ENCODE measurements at places on chromosomes 2 and 18.

DNA sequence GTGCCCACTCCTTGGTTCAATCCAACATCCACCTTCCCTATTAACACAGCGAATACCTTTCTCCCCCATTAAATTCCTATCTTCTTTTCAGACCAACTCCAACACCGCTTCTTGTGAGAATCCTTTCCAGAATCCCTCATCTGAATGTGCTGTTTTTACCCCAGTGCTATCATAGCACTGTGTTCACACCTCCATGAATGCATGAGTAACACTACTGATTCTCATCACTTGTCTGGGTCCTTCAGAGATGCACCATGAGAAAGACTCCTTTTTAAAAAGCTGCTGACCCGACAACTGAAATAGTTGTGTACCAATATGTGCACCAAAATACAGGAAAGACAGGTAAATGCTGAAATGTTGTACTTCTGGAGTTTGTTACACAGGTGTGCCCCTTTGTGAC lies 18.8 kb downstream of the MGAT4A start:
- DNase-seq, result no peak

DNA sequence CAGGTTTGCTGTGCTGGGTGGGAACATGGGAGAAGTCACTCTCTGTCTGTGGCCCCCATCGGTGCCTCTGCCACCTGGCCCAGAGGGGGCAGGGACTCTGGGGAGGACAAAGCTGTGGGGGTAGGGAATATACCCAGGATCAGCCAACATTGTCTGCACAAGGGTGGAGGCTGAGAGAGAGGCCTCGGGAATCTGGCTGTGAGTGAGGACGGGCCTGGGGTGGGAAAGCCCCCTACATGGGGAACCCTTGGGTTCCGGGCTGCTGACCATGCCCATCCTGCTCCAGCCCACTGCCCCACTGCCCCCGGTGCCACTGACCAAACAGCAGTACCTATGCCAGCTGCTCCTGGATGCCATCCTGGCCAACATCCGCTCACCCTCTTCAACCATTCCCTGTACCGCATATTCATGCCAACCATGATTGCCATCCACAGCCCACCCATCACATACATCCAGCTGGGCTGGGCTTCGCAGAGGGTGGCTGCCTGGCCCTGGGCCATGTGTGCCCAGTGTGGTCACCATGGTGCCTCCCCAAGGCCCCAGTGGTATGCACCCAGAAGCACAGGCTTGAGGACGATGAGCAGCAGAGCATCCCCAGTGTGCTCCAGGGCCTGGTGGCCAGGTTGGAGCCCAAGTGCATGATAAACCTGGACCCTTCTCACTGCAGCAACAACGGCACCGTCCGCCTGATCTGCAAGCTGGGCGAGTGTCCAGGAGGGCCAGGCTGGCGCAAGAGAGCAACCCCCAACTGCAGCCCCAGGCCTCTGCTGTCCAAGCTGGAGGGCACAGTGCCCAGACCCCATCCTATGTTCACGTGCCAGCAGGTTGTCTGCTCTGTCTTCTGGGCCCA lies 6.9 kb upstream of the POTEF start:
- DNase-seq, result no peak

GRCh38 chr2:65142515-65142914 lies 12.6 kb upstream of the RAB1A start:
- peak; percentile 26 for DNase-seq

- no peak for DNase-seq
Measured at GRCh38 chr2:4995466-4995865, 696.7 kb upstream of the SOX11 start.

DNA sequence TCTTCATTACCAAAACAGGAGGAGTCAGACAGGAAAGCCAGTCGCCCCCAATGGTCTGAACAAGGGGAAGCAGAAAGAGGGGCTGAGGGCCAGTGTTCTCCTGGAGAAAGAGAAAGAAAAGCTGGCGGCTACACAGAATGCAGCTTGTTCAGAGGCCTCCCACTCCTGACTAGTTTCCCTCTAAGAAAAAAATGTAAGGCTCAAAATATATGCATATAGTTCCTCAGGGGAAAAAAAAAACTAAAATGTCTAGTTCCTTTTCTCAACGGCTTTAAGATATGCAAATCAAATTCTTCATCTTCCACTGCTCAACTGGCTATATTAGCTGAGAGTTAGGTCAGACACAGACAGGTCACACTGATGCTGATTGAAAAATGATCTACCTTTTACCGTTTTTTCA lies 18.6 kb downstream of the MBOAT2 start:
- no peak for DNase-seq

DNA sequence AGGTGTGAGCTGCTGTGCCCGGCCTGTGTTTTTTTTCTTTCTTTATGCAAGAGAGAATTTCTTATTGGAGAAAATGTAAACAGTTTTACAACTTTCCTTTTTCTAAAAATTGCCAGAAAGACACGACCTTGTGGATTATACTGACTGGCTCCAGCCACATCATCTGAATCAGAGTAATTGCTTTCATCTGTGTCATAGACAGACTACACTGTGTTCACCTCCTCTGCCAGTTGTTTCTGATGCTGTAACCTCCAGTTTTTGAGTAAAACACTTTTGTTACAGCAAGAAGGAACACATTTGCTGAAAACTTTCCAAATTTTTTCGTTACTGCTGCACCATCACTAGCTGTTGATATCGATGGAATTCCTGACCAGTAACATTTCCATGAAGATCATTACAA lies 43.9 kb upstream of the PLEKHM3 start:
- no peak for DNase-seq

DNA sequence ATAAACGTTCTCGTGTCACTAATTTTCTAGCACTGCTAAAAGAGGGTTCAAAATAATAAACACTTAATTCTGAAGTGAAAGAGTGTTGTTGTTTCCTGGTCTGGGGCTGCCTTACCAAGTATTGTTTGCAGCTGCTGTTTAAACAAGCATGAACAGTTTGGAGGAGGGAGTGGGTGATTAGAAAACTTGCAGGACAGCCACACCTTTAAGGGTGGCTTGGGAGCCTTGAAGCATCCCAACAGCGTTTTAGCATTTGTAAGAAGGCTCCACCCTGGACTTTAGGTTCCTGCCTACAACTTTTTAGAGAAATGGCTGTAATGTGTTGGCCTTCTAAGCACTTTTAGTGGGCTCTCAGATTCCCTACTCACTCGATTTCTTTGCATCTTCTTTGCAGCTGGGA lies 371.6 kb downstream of the TGIF1 start:
- no peak for DNase-seq

DNA sequence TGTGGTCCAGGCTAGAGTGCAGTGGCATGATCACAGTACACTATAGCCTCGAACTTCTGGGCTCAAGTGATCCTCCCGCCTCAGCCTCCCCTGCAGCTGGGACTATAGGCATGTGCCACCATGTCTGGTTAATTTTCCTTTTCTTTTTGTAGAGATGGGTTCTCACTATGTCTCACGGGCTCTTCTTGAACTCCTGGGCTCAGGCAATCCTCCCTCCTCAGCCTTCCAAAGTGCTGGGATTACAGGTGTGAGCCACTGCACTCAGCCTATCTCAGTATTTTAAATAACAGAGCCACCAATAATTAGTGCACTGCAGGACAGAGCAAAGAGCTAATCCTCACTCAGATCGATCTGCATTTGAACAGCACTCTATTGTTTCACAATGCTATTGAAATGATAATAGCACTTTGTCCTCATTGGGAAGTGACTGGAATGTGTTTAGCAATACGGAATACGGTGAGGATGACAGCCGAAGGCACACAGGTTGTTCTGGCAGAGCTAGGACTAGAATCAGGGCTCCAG lies 335.9 kb downstream of the DLGAP1 start:
- DNase-seq, result no peak

DNA sequence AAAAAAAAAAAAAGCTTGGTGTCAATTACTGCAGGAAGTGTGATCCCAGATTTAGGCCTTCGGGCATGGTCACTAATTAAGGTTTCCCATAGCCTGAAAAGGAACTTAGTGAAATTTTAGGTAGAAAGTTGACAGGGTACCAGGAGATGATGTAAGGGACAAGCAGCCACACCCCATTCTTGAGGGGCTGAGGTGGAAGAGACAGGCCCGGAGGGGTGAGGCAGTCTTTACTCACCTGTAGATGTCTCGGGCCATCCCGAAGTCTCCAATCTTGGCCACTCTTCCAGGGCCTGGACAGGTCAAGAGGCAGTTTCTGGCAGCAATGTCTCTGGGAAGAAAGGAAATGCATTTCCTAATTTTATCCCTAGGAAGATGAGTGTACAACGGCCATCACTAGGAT lies 94.3 kb downstream of the CLIP4 start:
- DNase-seq, result no peak

- DNase-seq, result no peak
Measured at GRCh38 chr2:238915196-238915595, 67.3 kb downstream of the TWIST2 start.

- no peak for DNase-seq
Measured at GRCh38 chr2:159034713-159035112, 66.3 kb downstream of the TANC1 start.

DNA sequence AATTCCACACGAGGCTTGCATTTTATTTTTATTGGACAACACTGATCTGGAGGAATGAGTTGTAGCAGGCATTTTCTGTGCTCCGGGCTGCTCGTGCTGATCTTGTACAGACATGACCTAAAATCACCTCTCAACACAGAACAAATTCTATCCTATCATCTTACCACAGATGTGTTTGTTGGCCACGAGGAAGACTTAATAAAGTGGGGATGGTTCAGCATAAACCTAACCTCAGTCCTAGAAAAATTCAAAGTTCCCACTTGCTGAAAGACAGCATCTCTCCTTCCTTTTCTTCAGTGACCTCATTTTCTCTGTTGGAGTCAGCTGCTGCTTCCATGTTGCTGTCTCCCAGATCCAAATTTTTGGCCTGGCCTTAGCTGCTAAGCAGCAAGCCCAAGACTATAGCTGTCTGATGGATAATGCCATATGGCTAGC lies 45.3 kb downstream of the RBKS start:
- DNase-seq, result no peak

DNA sequence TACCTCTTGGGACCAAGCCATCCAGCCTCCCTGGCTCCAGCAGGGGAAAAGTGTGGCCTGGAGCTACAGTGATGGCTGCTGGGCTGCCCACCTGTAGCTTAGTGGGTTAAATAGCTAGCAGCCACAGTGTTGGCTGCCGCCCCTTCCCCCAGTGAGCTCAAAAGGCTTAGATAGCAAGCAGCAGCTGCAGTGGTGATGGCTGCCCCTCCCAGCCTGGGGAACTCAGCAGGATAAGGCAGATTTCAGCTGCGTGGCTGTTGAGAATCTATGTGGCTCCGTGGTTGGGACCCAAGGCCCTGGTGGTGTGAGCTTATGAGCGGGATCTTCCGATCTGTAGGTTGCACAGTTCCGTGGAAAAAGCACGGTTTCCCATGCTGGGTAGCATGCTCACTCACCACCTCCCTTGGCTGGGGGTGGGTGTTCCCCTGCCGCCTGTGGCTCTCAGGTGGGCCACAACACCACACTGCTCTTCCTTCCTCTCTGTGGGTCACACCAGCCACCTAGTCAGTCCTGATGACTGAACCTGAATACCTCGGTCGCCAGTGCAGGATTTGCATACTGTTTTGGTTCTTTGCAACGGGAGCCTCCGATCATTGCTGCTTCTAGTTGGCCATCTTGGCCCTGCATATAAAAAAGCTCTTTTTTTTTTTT lies 946.5 kb upstream of the FAM98A start:
- no peak for DNase-seq

DNA sequence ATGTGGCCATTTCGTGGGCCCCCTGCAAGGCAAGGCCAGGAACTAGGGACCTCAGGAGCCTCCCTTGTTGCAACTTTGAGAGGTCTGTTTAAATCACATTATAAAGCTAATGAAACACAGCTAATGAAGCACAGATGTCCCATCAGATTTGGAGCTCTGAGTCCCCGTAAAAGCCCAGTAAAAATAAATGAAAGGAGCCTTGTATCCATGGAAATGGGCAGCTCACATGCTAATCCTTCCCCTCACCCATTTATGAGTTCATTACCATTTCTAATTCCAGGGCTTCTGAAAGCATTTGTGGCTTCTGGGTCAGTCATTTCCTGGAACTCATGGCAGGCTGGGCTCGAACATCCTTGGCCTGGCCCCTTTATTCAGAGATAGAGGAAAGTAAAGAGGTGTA lies 274.8 kb downstream of the SS18 start:
- no peak for DNase-seq

GRCh38 chr2:55970500-55970899 lies 46.9 kb upstream of the EFEMP1 start:
- no peak for DNase-seq

DNA sequence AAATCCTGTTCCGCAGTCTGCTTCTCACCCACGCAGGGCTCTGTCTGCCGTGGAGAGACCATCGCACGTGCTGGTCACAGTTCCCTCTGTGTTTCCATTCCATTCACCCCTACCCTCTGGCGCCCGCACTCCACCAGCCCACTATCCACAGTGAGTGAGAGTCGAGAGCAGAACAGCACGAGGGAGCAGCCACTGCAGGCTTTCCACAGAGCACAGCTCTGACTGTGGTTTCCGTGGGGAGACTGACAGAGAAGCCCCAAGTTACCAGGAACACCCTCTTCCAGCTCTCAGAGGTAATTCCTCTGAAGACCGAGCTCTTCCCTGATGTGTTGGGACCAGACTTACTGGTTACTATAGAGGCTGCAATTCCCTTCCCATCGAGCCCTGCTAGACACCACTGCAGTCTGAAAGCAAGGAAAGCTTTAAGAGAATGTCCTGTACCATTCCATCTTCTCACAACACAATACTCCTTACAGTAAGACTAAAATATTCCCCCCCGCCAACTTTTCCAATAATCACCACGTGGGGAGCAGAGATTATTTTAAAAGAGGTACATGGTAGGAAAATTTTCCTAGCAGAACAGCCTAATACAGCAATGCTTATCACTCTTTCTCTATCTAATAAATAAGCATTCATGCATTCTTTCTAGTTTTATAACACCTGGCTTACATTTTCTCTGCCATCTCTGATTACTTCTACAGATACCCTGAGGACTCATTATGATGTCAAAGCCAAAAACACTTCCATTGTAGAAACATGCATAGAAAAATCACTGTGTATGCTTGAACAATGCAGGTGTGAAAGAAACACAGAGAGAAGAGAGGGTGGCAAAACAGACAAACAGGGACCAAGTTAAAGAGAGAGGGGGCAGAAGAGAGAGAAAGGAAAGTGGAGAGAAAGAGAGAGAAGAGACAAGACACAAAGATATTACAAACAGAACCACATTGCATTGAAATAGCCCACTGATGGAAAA lies 4.7 kb downstream of the MYT1L start:
- DNase-seq, result no peak

DNA sequence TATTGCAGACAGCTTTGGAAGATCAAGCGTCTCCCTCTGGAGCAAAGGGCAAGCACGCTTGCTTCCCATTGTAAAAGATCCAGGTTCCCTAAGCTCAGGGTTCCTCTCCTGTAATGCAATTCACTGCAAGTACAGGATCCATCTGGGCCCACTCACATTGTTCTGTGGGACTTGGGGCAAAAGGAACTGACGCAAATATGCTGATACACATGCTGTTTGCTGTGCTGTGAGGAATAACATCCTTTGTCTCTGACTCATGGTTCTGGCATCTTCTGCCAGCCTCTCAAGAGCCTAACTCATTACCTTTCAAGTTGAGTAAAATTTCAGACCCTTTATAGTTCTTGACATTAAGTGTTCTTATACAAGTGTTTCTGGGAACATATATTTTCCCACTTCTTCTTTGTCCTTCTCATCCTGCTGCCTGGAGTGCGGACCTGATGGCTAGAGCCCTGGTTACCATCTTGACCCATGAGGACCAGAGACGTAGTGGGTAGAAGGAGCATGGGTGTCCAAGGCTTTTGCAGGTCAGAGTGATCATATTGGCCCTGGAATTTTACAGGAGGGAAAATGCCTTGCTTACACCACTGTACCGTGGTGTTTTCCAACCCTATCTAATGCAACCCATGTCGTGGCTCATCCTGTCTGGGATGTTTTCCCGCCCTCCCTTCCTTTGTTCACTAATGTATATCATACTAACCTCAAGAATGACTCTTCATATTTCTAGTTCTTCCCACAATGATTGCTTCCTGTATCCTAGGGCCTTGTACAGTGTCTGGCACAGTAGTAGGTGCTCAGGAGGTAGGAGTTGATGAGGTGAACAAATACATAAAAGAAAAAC lies 145.7 kb upstream of the GLI2 start:
- DNase-seq, result no peak

All from AML-193 (cell line).